ENCODE measurements at places on chromosomes 5 and 9.

DNA sequence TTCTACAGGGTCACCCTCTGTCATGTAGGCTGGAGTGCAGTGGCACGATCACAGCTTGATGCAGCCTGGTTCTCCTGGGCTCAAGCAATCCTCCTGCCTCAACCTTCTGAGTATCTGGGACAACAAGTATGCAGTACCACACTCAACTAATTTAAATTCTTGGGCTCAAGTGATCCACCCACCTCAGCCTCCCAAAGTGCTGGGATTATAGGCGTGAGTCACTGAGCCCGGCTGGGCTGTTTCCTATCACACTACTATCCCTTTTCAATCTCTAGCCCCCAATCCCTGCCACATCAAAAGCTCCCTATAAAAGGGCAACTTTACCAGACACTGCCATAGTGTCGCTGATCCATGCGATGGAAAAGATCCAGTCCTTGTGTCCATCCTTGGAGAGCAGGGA, 20.4 kb downstream of the DCAF12 start:
- no peak for DNase-seq

DNA sequence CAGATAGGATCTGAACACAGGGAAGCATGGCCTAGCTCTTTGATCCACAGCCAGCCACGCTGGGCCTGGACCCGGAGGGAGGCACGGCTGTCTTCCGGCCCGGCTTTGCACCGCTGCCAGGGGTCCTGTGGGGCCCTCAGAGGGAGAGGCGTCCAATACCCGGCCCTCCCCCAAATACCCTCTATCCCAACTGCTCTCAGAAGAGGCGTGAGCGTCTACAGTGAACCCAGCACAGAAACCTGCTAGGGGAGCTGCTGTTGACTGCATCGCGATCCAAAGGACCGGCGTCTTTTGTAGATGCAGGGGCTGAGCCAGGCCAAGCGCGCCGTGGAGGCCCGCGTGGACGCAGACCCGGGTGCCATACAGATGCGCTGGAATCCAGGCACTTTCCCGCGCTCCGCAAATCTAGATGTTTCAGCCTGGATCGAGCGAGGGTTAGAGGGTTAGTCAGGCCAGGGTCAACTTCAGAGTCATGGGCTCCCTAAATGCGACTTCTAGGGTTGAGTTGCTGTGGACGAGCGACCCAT, 1.1 kb upstream of the TCF7 start:
- no peak for DNase-seq

- DNase-seq = no peak
Measured at GRCh38 chr9:89537166-89537565, 39.3 kb upstream of the SEMA4D start.

GRCh38 chr9:35519692-35520363, 29.9 kb downstream of the RUSC2 start:
- no peak for DNase-seq

DNA sequence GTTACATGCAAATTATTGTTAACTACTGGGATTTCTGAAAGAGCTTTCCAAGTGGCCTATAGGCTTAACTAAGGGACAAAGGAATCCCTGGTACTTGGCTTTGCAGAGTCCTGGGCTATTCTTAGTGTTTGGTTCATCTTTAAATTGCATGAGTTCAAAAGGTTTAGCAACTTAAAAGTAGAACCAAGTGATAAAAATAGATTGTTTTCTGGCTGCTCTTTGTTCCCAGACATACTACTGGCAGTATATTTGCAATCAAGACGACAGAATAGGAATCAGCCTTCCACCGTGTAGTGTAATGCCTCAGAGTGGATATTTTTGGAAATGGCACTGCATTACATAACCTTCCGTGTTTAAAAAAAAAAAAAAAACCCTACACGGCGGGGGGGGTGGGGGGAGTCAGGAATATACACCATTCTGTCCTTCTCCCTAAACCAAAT, 1.0 kb downstream of the NREP start:
- no peak for DNase-seq

DNA sequence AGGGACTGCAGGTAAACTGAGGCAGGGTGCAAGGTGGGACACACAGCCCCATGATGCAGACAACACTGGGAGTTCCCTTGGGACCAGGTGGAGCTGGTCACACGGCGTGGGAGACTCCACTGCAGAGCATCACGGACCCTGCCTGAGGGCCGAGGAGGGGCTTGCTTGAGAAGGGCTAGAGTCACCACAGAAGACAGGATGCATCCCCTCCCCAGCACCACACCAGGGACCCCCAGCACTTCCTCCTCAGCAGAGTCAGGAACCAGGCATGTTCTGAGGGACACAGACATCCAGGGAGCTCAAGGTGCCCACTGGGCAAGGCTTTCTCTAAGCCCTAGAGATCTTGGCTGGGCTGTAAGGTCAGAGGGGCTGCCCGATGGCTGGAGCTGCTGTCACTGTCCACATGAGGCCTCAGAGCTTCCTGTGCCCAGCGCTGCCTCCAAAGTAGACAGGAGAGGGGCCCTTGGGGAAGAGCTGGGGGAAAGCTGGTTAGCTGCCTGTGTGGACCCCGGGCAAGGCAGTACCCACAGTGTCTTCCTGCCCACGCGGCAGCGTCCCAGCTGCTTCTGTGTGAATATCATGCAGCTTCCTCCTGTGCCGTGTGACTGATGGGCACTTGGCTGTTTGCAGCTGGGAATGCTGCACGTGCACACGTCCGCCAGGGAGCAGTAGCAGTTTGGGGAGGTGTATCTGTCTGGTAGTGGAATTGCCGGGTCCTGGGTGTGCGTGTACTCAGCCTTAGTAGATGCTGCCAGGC, 176.6 kb downstream of the CACNA1B start:
- no peak for DNase-seq

- DNase-seq = peak; percentile 27
Measured at GRCh38 chr5:31935496-31936369, 238.4 kb downstream of the GOLPH3 start.

DNA sequence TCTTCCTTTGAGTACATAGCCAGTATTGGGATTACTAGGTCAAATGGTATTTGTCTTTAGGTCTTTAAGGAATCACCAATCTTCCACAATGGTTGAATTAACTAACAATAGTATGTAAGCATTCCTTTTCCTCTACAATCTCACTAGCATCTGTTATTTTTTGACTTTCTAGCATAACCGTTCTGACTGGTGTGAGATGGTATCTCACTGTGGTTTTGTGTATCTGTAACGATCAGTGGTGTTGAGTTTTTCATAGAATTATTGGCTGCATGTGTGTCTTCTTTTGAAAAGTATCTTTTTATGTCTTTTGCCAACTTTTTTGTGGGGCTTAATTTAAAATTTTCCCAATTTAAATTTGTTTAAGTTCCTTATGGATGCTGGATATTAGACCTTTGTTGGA, 81.5 kb upstream of the ASTN2 start:
- DNase-seq = no peak

DNA sequence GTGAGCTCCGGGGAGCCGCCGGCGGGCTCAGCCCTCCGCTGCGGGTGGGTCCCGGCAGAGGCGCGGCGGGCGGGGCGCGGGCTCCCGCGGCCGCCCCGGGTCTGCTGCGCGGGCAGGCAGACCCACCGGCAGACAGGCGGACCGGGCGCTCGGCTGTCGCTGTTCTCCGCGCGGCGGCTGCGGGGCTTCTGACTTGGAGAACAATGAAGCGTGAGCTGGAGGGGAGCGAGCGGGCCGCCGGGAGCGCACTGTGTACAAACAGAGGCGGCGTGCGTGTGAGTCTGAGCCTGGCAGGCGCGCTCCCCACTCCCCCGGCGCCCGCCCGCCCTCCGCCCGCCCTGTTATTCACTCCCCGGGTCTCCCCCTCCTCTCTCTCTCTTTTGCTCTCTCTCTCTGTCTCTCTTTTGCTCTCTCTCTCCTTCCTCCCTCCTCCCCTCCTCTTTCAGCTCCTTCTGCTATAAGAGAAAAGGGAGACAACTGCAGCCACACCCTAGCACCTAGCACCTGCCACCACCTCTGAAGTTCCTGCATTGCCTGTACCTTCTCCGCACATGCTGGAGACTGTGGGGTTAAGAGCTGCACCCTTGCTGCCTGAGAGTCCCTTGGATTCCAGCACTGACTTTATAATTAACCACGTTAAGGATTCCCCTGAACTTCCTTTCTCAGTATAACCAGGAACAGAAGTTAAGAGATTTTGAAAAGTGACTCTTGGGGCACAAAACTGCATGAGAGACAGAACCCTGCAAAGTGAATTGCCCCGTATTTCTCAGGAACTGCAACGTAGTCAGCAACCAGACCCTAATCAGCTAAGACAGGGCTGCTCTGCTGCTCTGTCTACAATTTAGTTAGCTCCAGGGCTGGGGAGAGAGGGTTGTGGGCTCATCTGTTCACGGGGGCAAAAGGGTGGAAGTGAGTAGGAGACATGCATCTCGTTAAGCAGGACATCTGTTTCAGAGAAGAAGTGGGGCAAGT, at the start of gene EDIL3:
Gene EDIL3, minus strand, starts transcription at position 277 of the 972 bp plus-strand sequence. CDS start 506 bp downstream, outside the sequence.
- DNase-seq = peak; percentile 83

GRCh38 chr5:150575745-150576448, 64.6 kb upstream of the SYNPO start:
- DNase-seq = no peak

DNA sequence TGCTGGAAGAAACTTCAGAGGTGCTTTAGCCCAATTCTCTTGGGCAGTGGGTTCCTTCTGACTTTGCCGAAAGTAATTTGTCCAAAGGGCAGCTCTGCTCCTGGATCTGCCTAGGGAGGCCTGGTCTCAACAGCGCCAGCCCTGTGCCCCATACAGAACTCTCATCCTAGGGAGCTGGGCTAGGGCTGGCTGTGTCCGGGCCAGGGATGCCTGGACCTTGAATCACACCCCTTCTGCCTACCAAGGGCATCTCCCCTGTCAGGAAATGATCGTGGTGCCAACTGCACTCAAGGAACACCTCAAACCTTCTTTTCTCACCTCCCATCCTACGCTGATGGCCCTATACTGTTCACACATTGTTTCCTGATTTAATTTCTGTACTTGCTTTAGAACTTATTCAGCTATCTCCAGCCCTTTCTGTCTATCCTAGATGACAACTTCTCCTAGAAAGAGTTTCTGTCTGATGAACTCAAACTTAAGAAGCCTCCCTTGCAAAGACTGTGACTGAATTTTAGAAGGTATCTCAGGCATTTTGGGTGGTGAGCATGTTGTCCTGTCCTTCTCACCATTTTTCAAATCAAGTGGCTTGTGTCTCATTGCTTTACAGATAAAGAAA, 37.4 kb upstream of the NFIB start:
- DNase-seq = no peak

GRCh38 chr5:65268525-65268924, 213.2 kb downstream of the ADAMTS6 start:
- DNase-seq = no peak

- DNase-seq = no peak
Measured at GRCh38 chr5:179326122-179326927, 18.9 kb downstream of the ADAMTS2 start.

DNA sequence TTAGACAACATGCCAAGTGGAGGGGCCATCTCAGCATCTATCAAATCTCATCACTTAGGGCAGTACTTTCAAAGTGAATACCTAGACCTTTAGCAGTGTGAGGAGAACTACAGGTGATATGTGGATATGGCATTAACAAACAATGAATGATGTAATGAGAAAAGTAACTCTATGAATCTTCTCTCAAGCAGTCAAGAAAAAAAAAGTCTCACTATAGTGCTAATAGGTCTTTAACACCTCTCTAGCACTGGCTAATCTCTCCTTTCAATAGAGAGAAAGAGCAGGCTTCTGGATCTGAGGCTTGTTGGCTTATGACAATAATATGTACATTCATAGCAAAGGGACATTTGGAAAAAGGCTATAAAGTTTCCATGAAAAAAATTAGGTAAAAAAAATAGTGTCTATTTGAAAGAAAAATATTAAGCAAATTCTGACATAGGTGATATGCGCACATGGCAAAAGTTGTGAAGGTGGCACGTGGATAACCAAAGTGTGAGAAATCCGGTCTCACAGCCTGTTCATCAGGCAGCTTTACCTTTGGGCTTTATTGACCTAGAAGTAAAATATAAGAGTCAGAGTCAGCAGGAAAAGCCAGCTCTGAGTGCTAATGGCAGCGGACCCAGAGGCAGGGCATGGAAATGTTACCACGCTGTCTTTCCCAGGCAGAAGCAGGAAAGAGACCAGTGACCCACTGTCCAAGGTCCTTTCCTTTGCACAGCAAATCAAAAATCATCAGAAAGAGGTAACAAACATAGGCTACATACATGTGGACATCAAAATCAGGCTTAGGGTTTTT, 203.4 kb downstream of the EFNA5 start:
- no peak for DNase-seq

DNA sequence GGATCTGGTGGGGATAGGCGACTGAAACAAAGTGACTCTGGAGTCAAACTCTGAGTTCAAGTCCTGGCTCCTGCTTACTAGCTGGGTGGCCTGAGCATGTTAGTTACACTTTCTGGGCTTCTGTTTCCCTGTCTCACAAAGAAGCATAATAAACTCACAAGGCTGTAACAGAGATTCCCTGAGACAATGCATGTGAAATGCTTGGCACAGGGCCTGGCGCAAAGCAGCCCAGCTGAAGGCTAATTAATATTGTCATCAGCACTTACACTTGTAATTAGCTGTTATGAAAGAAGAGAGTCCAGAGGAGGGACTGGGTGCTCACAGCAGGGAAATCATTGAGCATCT, 64.1 kb upstream of the SPOCK1 start:
- DNase-seq = no peak

GRCh38 chr5:164094291-164094690, 588.9 kb downstream of the MAT2B start:
- DNase-seq = no peak

DNA sequence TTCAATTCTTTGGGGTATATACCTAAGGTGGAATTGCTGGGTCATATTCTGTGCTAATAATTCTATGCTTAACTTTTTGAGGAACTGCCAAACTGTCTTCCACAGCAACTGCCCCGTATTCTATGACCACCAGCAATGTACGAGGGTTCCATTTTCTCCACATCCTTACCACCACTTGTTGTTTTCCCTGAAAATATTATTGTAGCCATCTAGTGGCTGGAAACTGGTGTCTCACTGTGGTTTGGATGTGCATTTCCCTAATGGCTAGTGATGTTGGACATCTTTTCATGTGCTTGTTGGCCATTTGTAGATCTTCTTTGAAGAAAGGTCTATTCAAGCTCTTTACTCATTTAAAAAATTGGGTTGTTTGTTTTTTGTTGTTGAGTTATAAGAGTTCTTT, 30.7 kb downstream of the MSX2 start:
- peak; percentile 38 for DNase-seq

GRCh38 chr5:163661360-163661759, 155.9 kb downstream of the MAT2B start:
- DNase-seq = no peak

GRCh38 chr5:119368238-119368630, 12.4 kb downstream of the TNFAIP8 start:
- DNase-seq = no peak
